ENCODE measurements at places on chromosomes 16 and 17.

DNA sequence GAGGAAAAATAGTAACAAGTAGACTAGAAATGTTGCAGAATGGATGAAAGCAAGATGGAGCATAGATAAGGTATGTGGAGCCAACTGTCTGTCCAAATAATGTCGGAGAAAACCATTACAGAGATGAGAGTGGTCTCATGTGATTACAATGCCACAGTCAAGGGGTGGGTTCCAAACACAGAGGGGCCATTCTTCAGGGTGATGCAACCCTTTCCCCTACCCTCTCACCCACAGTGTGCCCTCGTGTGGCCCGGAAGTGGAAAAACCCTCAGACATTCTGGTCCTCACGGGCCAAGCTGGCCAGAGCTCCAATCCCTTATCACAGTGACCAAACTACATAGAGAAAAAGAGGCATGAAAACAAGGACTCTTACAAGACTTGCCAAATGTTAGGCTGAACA is 17.7 kb upstream of the HS3ST3A1 start:
- DNase-seq = no peak

GRCh38 chr16:58128181-58128631 is 975 bp downstream of the CFAP20 start:
- no peak for DNase-seq

DNA sequence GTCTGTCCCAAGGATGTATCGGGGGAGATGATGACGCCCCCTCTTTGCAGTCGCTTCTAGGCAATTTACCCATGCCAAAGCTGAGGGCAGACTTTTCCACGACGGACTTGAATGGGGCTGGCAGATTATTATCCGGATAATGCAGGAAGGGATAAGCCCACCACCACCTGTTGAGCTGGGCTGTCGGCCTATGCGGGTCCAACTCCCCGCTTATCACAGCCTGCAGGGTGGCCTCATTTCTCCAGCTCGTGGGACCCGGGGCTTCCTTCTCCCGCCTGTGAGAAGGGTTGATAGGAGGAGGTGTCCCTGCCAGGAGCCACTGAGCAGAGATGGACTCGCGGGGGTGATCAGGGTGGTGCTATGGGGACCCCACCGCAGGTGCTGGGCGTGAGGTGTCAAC is 559 bp downstream of the CACNG5 start:
- DNase-seq = no peak

- no peak for DNase-seq
Observed at GRCh38 chr17:14950216-14950615, 314.9 kb downstream of the PMP22 start.

DNA sequence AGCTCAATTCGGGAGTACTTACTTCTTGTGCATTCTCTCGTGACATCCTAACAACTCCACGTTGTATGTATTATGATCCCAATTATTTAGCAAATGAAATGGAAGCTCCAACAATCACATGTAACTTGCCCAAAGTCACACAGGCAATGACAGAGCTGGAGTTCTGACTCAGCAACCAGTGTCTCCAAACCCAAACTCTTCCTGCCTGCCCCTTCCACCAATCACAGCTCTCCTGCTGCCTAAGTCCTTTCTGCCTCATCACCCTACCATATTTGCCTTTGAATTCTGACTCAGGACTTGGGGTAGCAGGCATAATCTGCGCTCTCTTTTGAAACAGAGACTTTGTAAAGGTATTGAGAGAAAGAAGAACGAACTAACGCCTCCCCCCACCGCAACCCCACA is 245.2 kb upstream of the MAF start:
- no peak for DNase-seq

DNA sequence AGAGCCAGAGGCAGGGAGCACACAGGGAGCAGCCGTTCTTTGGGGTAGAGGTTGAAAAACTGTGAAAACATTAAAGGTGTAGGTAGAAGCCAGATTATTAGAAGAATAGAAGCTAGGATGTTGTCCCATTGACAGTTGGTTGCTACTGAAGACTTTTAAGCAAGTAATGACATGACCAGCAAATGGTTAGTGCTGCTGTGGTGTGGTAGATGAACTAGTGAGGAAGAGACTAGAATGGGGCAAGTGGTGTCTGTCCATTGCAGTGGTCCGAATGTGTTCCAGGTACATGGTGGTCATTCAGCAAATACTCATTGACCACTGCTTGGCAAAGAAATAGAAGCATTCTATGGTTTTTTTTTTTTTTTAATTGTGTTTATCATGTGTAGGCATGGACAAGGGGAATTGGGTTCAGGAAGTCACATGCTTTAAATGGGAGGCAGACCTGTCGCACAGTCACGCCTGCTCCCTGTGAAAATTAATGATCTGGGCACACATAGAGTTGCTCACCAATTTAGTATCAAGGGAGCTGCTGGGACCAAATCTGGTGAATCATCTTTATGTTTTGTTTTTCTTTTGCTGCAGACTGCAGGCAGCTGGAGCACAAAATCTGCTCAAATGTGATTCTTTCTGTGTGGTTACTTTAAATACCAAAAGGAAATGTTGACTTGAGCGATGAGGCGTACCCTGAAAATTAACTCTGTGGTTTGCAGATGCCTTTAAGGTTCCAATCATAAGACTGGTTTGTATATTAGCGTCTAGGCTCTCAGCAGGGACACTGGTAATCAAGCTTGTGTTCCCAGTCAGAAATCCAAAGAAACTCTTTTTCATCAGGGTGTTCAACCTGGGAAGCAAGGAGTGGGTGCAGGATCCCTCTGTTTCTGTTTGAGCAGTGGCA is 30.7 kb downstream of the YPEL2 start:
- DNase-seq = peak; percentile 92

DNA sequence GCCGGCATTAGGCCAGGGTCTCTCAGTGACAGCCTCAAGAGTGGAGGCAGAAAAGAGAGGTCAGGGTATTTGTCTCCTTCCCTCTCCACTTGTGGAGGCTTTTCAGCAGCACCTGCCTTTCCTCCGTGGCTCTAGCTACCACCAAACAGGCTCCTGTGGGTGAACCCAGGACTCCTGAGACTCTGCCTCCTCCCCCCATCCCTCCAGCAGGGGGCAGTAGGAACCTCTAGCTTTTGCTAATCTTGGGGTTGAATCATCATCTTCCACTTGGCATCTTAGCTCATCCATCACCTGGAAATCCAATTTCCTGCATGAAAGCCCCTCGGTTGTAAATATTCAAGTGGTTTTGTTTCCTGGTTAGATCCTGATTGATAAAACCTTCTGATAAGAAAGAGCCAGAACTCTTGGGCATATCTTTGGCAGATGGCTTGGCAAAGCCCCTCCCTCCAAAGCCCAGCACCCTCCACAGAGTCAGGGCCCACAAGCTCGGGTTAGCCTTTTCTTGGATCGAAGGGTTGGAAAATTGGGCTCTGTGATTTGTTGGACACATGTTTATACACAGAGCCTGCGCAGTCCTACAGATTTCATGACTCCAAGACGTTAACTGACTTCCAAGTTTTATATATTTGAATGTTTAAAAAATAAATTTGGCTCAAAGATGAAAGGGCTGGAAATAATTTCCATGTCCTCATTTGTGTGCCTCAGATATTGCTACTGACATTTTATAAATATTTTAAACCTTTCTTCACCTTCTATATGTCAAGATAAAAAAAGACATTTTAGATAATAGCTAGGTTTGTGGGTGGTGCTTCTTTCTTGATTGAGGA is 322.1 kb downstream of the MAP2K4 start:
- DNase-seq = no peak

DNA sequence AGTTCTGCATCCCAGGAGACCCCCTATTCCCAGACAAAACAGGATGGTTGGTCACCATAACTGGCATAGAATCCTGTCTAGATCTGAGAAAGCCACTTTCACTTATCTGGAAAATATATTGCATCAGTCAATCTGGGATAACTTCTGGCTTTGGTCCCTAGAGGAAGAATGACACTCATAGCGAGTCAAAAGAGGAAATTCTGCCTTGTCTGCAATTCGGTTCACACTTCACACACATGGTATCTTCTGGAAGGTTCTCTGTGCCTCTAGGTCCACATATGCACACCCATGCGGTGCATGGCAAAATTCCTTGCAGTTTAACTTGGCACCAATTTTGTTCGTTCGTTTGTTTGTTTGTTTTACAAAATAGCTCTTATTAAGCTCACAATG is 49.2 kb upstream of the WSCD1 start:
- DNase-seq = no peak

- DNase-seq = peak; percentile 65
Observed at GRCh38 chr17:61323909-61324868, 75.5 kb upstream of the TBX2 start.

DNA sequence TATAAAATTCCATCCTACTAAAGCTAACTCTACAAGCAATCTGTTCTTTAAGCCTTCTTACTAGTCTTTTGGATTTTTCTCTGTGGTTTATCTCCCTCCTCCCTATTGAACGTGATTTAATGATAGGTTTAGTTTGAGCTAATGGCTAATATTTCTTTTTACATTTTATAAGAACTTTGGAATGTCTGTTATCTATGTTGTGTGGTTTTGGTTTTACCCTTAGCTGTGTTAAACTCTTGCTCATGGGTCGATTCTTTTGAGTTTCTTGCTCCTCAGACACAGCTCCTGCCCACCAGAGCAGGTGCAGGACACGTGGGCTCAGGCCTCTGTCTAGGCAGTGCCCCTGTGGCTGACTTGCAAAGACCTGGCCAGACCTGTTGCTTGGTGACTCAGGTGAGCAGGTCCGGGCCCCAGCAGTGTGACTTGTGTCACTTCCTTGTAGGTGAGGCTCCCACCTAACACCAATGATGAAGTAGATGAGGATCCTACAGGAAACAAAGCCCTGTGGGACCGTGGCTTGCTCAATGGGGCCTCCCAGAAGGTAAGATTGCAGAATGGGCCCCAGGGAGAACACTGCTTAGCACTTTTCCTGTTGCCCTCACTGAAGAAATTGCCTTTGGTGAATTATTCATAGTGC is 45.1 kb downstream of the SF3B3 start:
- no peak for DNase-seq

- DNase-seq = peak; percentile 73
Observed at GRCh38 chr17:5629128-5629527, 44.8 kb upstream of the NLRP1 start.

DNA sequence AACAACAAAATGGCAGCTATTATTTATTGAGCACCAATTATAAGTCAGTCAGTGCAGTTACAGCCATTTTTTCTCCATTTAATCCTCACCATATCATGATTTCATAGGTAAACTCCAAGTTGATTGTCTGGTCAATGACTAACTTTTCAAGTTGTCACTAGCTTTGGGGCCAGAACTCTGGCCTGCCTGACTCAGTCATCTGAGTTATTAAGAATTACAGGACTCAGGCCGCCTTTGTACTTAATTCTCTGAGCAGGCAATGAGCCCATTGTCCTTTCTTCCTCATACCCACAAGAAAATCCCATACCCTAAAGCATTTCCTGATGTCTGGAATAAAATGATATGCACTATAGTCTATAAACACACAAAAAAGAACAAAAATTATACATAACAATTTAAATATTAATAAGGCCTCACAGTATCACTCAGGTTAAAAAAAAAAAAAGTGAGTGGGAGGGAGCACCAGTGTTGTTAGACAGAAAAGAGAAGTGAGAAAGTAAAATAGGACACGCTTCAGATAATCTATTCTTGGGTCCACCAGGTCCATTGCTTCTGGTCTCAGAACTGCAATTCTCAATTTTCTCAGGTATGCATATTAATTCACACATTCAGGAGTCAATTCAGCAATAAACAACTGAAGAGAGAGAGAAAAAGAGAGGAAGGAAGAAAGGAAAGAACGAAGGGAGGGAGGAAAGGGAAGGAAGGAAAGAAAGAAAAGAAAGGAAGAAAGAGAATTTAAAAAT is 70.2 kb downstream of the SPAG9 start:
- no peak for DNase-seq

GRCh38 chr17:72702998-72703397 is 389.5 kb downstream of the SLC39A11 start:
- no peak for DNase-seq

DNA sequence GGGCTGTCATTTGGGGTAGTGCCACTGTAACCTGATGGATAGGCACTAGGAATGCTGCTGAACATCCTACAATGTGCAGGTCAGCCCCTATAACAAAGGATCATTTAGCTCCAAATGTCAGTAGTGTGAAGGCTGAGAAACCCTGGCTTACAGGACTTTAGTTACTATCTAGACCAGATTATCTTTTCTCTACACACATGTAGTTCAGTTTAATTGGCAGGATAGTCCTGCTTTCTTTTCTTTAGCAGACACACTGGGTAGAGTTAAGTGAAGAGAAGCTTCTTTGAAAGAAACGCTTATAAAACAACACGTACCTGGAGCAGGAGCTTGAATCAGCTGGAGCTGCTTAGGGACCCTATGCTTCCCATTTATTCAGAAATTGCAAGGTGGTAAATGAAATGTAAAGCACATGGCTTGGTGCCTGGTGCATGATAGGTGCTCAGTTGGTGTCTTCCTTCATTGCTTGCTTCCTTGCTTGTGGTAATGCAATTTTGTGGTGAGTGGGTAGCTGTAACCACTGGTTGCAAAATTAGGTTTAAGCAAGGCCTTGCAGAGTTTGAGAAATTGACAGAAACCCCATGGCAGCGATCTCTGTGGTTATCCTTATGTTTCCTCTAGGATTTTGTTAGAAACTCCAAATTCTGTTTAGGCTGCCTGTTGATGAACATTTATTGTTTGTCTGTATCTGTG is 9.4 kb downstream of the METTL9 start:
- DNase-seq = no peak

- no peak for DNase-seq
Observed at GRCh38 chr17:48597528-48597777, 3.9 kb upstream of the HOXB5 start.

DNA sequence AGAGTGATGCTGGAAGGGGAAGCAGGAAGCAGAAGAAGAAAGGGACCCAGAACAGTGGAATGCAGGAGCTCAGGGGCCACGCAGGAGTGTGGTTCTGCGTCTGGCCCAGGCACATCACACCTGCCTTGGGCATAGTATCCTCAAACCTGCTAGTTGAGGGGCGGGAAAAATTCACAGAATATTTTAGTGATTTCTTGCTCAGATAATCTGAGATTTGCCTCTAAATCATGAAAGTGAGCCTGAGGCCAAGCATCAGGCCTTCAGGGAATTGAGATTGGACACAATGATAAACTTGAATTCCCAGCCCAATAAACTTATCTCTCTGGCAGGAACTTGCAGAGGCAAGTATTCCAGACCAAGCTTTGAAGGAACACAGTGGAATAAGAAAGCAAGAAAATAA is 48.5 kb upstream of the CCL2 start:
- DNase-seq = no peak

DNA sequence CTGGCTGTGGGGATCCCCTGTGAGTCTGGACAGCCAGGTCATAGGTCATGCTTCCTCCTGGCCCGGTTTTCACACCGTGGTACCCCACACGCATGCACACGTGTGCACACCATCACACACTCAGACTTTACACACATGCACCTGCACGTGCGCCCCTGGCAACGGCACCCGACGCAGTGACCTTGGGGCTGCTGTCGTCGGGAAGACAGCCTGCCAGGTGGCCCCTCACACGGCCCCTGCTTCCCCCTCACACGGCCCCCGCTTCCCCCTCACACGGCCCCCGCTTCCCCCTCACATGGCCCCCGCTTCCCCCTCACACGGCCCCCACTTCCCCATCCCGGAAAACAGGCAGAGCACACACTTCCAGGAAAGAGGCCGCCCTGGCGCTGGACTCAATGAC is 45.1 kb downstream of the CBFA2T3 start:
- DNase-seq = no peak

Data from foreskin fibroblast (primary cell).